Aorta (tissue), 5 donors: ENCODE measurements at places on chromosomes 11 and 22. TPM values are rescaled to one million over a fixed set of nuclear protein-coding genes. Genes with fewer than 3 reads are reported as not detected.

Gene ART5
- not detected for total RNA-seq

Gene PDE2A
- total RNA-seq, result 80.8 TPM

Gene OR51B5
- 1.2 TPM for total RNA-seq

Gene MAPK8IP2
- 0.26 TPM for total RNA-seq

Gene IGLL5
- 6.1 TPM for total RNA-seq
